Stimulated activated CD8-positive, alpha-beta memory T cell treated with anti-CD3 and anti-CD28 coated beads, Interleukin-15, amount 100 ng/mL, for 1 hour (primary cell): ENCODE measurements at places on chromosomes 12 and 14.

- DNase-seq, result no peak
These were observed 3.2 kb downstream of the DUSP6 start for GRCh38 chr12:89348894-89349699.

DNA sequence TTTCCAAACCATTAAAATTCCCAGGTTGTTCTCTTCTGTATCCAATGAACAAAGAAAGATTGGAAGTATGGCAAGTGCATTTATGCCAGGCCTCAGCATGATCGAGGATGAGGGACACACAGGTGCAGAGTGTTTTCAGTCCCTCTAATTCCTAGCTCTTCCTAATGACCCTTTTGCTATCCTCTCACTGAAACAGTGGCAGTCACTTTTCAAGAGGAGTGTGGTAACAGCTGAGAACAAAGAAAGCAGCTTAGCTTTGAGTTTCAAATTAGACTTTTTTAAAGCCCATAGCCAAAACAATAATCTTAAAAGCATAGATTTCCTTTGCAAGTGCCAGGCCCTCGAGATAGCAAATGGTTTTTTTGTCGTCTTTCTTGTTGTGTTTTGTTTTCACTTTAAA lies 110.8 kb downstream of the KCNH5 start:
- DNase-seq, result no peak

- DNase-seq, result no peak
These were observed 345.8 kb downstream of the RPS29 start for GRCh38 chr14:49240383-49240782.

DNA sequence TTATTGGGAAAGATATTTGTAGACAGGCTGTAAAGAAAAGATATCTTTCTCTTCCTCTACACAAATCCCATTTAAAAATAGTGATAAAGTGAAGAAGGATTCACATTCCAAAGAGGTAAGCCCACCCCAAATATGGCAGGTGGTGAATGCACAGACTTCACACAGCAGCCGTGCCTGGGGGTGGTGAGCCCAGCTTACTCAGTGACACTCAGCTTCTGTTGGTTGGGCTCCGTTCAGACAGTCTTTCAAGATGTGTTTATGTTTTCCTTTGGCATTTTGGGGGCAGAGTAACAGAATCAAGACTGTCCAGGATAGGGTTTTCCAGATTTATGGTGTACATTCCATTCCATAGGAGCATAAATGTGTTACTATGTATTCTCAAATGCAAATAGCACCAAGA lies 4.1 kb upstream of the COL2A1 start:
- no peak for DNase-seq

GRCh38 chr14:105168496-105168978 lies at the start of gene JAG2:
JAG2 (minus strand) TSS chr14:105168776; CDS start chr14:105168420, 356 bp downstream.
- no peak for DNase-seq

- no peak for DNase-seq
These were observed 77.6 kb downstream of the SCAF11 start for GRCh38 chr12:45912774-45913173.

DNA sequence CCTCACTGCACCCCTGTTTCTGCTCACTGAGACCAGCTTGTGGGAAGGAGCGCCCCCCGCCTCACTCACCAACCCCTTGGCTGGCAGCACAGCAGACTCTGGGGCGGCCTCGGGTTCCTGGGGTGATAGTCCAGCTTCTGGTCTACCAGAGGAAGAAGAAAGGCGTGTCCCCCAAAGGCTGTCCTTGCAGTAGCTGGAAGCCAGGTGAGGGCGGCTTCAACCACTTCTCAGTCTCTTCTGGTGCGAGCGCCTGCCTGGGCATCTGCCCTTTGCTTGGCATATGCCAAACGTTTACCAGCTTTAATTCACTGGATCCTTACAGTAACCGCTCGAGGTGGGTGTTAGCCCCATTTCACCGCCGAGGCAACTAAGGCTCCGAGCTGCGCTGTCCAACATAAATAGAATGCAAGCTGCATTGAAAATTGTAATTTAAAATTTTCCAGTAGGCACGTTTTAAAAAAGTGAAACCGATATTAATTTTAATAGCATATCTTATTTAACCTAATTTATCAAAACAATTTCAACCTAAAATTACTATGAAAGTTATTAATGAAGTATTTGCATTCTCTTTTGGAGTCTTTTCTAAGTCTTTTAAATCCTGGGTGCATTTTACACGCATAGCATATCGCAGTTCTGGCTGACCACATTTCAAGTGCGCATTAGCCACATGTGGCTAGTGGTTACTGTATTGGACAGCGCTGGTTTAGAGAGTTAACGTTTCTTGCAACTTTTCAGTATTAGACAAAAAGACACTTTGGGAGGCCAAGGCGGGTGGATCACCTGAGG lies 872 bp downstream of the FAM177A1 start:
- DNase-seq, result no peak

- no peak for DNase-seq
These were observed 32.6 kb upstream of the DAAM1 start for GRCh38 chr14:59155886-59156285.

GRCh38 chr14:35342489-35343010 lies 50.4 kb downstream of the PSMA6 start:
- DNase-seq, result no peak

- DNase-seq, result no peak
These were observed 1.4 kb downstream of the SLC25A29 start for GRCh38 chr14:100304825-100305323.

- DNase-seq, result no peak
These were observed 6.0 kb downstream of the TGM1 start for GRCh38 chr14:24256960-24257359.

DNA sequence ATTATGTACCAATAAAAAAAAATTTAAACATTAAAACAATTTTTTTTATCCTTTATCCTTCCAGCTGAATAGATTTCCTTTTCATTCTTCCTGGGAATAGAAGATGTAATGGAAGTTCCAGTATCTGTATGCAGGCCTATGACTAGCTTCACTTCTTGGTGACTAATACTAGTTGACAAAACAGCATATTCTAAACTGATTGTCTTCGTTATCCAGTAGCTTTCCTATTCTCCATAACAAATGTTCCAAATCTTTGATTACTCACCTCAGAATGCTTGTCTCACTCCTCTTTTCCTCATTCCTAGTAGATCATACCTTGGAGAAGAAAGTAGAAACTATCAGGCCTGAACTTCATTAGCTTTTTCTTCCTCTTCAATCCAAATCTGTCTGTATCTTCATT lies 70.7 kb downstream of the PLEKHA5 start:
- no peak for DNase-seq

GRCh38 chr12:85951823-85952222 lies 77.7 kb downstream of the NTS start:
- DNase-seq, result no peak
